Liver (tissue), 10 donors: ENCODE measurements at places on chromosomes 2 and 18.
A peak's percentile ranks its signal among the peaks of the same experiment; 100 is the strongest.

DNA sequence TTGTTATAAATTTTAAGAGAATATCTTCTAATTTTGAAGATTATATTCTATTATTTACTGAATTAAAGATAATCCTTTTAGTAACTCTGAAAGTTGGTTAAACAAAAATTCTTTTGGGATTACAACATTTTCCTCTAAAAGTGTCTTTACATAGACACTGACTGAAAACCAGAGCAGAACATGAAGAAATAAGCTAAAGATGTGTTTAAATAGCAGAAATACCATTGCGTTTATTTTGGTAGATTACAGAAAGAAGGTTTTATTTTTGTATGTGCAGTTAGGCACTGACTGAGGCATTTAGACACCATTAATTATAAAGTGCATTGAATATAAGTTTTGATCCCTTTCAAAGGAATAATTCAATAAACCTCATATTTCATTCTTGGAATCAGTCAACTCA lies 13.5 kb upstream of the NPC1 start:
- H3K36me3 ChIP-seq: no peaks in the 10 kb centered on the region
- H3K27ac ChIP-seq: no peak overlapping the region
- no peaks in the 10 kb centered on the region for H3K27me3 ChIP-seq
- no peak overlapping the region for H3K4me3 ChIP-seq
- H3K4me1 ChIP-seq: no peaks in the 10 kb centered on the region

- H3K4me3 ChIP-seq: no peak overlapping the region
- DNase-seq: no peak
- peak overlapping the region; percentile 16 for H3K27ac ChIP-seq
- no peaks in the 10 kb centered on the region for H3K4me1 ChIP-seq
- no peaks in the 10 kb centered on the region for H3K36me3 ChIP-seq
Measured at GRCh38 chr2:231394211-231395141, 1.0 kb upstream of the B3GNT7 start.

GRCh38 chr2:239499726-239500573 lies 99.1 kb upstream of the HDAC4 start:
- H3K36me3 ChIP-seq: no peaks in the 10 kb centered on the region
- no peaks in the 10 kb centered on the region for H3K27me3 ChIP-seq
- H3K4me3 ChIP-seq: no peak overlapping the region
- no peak for DNase-seq
- H3K27ac ChIP-seq: peak overlapping the region; percentile 48

DNA sequence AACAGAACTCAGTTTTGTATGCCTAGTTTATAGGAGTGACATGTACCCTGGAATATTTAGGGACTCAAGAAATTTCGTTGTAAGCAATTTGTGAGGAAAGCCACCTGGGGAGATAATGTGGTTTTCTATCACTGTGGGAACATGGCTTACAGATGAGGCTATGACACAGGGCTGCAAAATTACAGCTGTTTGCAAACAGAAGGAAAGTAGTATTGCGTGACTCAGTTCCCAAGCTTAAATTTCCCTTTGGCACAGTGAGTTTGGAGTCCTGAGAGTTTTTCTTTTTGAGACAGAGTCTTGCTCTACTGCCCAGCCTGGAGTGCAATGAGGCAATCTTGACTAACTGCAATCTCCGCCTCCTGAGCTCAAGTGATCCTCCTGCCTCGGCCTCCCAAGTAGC lies 149.8 kb downstream of the MYO5B start:
- H3K27me3 ChIP-seq: no peaks in the 10 kb centered on the region
- no peaks in the 10 kb centered on the region for H3K36me3 ChIP-seq
- no peak for DNase-seq
- H3K27ac ChIP-seq: no peak overlapping the region
- no peak overlapping the region for H3K4me3 ChIP-seq

DNA sequence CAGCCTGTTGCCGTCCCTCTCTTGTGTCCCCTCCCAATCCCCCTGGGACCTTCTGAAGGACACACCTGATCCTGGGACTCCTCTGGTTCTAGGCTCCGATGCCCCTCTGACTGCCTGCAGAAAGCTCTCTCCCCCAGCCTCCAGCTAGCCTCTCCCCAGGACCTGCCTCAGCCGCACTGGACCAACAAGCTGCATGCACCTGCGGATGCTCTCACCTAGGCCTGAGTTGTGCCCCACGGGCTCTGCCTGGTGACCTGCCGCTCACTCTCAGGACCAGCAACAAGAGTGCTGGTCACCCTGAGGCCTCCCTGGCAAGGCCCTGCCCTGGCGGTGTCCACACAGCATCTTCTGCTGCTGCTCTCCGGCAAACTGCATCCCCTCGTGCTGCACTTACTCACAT lies 63.0 kb downstream of the EIPR1 start:
- DNase-seq: no peak
- no peaks in the 10 kb centered on the region for H3K36me3 ChIP-seq
- H3K27ac ChIP-seq: no peak overlapping the region

GRCh38 chr18:76451396-76452331 lies 43.4 kb downstream of the ZNF516 start:
- no peaks in the 10 kb centered on the region for H3K27me3 ChIP-seq
- DNase-seq: peak; percentile 32
- peak overlapping the region; percentile 95 for H3K27ac ChIP-seq
- peaks cover 37% of the 10 kb centered on the region for H3K4me1 ChIP-seq

- no peaks in the 10 kb centered on the region for H3K36me3 ChIP-seq
- no peaks in the 10 kb centered on the region for H3K4me1 ChIP-seq
- H3K4me3 ChIP-seq: no peak overlapping the region
- DNase-seq: no peak
- H3K27me3 ChIP-seq: no peaks in the 10 kb centered on the region
Measured at GRCh38 chr2:49812730-49813129, 658.4 kb upstream of the FSHR start.

DNA sequence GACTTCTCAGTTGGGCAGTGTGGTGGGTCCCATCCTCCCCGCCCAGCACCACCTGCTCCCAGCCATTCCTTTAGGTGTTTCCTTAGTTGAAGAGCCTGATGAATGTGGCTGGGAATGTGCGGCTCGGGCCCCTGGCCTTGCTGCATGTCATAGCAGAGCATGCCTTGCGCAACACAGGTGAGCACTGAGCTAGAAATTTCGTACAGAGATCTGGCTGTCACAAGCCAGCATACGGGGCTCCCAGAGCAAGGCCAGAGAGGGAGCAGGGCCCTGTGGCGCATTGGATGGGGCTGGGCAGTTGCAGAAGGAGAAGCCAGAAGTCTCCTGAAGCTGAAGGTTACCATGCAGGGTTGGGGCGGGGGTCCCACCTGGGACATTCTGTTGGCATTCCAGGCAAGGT lies 129.7 kb downstream of the WDSUB1 start:
- no peak overlapping the region for H3K4me3 ChIP-seq
- peaks cover 10% of the 10 kb centered on the region for H3K4me1 ChIP-seq
- H3K27me3 ChIP-seq: no peaks in the 10 kb centered on the region
- no peak for DNase-seq

- no peak overlapping the region for H3K27ac ChIP-seq
- H3K4me3 ChIP-seq: no peak overlapping the region
- no peaks in the 10 kb centered on the region for H3K27me3 ChIP-seq
Measured at GRCh38 chr18:50051288-50051687, 143.7 kb downstream of the MYO5B start.
